Thoracic aorta (tissue), 2 donors: ENCODE measurements at places on chromosomes 5 and 9.

- H3K4me3 ChIP-seq, result no peak overlapping the region
- peaks cover 12% of the 10 kb centered on the region for H3K4me1 ChIP-seq
- DNase-seq, result no peak
Observed at GRCh38 chr9:87714819-87715218, 11.1 kb upstream of the CTSL start.

DNA sequence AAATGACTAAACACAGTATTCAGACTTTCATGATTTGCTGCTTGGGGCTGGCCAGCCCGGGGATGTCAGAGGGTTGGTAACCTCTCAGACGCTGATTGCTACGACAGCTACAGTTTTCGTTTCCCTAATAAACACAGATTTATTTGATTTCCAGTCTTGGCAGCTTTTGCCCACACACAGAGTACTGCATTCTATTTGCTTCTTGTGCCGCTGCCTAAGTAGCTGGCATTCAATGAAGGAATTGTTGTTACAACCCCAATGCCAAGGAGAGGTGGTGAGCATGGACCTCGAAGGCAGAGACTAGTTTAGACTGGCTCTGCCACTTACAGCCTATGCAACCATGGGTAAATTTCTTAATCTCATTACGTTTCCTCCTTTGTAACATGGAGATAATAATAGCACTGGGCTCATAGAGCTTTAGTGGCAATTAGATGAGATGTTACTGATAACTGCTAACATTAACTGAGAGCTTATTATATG, 247.1 kb upstream of the PANK3 start:
- DNase-seq, result no peak
- peaks cover 30% of the 10 kb centered on the region for H3K4me1 ChIP-seq
- no peak overlapping the region for H3K4me3 ChIP-seq

GRCh38 chr9:130672933-130673615, 8.7 kb downstream of the PRDM12 start:
- H3K4me3 ChIP-seq, result no peak overlapping the region
- no peaks in the 10 kb centered on the region for H3K36me3 ChIP-seq
- H3K27ac ChIP-seq, result no peak overlapping the region
- no peaks in the 10 kb centered on the region for H3K4me1 ChIP-seq

- no peak overlapping the region for H3K27ac ChIP-seq
- H3K4me3 ChIP-seq, result no peak overlapping the region
- no peak for DNase-seq
- H3K36me3 ChIP-seq, result no peaks in the 10 kb centered on the region
- no peaks in the 10 kb centered on the region for H3K27me3 ChIP-seq
Observed at GRCh38 chr5:169934990-169935389, 45.3 kb downstream of the INSYN2B start.

GRCh38 chr9:99432075-99432474, 210.0 kb downstream of the SEC61B start:
- H3K4me3 ChIP-seq, result no peak overlapping the region
- H3K27me3 ChIP-seq, result no peaks in the 10 kb centered on the region
- no peaks in the 10 kb centered on the region for H3K36me3 ChIP-seq
- H3K4me1 ChIP-seq, result peaks cover 9% of the 10 kb centered on the region
- H3K27ac ChIP-seq, result no peak overlapping the region

DNA sequence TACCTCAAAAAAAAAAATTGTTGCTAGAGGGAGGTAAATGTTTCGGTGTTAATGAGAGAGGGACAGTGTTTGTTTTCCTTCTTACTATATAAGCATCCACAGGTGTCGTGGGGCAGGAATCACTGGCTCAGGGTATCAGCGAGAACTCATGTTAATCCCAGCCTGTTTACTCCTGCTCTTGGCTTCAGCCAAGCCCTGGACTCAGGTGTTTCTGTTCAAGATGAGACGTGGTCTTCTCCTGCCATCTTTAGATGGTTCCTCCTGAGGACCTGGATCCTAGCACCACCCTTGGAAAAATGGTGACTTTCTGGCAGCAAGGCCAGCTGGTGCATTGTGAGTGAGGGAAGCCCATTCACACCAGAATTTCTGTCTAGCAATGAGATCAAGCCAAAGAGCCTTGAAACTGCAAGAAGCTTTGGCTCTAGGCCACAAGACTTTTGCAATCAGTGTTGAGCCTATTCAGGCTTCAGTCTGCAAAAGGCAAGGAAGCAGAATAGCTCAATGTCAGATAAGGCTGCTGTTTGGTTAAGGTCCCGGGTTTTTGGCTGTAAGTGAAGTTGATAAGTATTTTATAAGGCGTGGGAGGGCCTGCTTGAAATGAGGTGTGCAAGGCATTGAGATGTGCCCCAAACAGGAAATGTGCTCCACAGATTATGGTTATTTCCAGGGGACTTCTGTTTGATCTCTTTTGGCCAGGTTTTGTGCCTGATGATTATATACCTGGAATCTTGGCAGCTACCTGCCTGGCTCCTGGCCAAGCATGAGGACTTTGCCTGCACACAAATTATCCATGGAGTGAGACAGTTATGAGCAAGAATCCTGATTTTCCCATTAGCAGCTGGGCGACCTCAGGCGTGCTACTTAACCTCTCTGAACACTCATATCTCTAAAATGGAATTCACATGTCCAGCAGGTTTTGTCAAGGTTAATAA, 99.8 kb downstream of the TENT4A start:
- H3K36me3 ChIP-seq, result no peaks in the 10 kb centered on the region
- H3K27me3 ChIP-seq, result no peaks in the 10 kb centered on the region
- H3K27ac ChIP-seq, result no peak overlapping the region
- peaks cover 11% of the 10 kb centered on the region for H3K4me1 ChIP-seq
- H3K4me3 ChIP-seq, result no peak overlapping the region

DNA sequence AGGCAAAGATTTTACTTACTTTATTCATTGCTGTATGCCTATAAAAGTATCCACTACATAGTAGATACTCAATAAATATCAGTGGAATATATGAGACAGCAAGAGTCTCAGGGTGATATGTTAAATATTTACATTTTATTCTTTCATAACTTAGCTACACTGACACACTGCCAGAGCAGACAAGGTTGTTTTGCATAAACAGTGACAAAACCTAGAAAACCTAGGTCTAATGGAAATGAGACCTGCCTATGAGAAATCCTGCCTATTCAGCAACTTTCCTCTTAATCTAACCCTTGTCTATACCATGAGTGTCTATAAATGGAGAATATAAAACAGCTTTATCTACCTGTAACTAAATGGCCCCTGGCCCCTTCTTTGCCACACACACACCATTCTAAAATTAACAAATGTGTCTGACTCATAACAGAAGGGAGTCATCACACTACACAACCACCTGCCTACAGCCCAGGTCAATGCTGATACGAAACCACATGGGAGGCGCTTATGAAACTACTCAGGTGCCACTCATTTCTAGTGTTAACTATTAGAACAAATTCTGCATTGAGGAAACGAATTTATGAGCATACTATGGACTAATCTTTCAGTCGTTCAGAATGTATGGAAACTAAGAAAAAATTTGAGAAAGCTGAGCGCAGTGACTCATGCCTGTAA, 60.3 kb downstream of the UBAP2 start:
- H3K36me3 ChIP-seq, result peaks cover 28% of the 10 kb centered on the region
- H3K27me3 ChIP-seq, result no peaks in the 10 kb centered on the region
- no peak overlapping the region for H3K4me3 ChIP-seq
- no peak overlapping the region for H3K27ac ChIP-seq
- H3K4me1 ChIP-seq, result no peaks in the 10 kb centered on the region
- no peak for DNase-seq

- H3K36me3 ChIP-seq, result peaks cover 80% of the 10 kb centered on the region
- DNase-seq, result no peak
- H3K4me3 ChIP-seq, result no peak overlapping the region
- no peaks in the 10 kb centered on the region for H3K4me1 ChIP-seq
Observed at GRCh38 chr9:109381011-109381729, 60.3 kb upstream of the EPB41L4B start.

DNA sequence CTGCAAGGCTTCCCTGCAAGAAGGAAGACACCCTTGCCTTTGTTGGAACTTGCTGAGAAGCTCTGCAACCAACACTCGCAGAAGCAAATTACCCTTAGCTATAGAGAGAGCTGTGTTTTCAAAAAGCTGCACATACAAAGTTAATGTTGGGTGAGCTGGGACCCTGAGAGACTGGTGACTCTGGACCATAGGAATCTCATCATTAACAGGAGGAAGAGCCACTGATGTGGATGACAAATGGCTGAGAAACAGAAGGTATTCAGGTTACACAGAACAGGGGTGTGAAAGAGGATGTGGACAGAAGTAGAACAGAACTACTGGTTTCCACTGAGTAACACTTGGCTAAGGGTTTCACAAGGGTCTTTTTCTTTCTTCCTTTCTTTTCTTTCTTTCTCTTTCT, 493.5 kb downstream of the IRX1 start:
- H3K4me3 ChIP-seq, result no peak overlapping the region
- no peaks in the 10 kb centered on the region for H3K27me3 ChIP-seq
- no peak overlapping the region for H3K27ac ChIP-seq

GRCh38 chr5:35618781-35619180, 1.1 kb downstream of the SPEF2 start:
- H3K27me3 ChIP-seq, result no peaks in the 10 kb centered on the region
- peaks cover 12% of the 10 kb centered on the region for H3K4me1 ChIP-seq
- H3K36me3 ChIP-seq, result no peaks in the 10 kb centered on the region
- no peak for DNase-seq
- H3K4me3 ChIP-seq, result peak overlapping the region; percentile 78

DNA sequence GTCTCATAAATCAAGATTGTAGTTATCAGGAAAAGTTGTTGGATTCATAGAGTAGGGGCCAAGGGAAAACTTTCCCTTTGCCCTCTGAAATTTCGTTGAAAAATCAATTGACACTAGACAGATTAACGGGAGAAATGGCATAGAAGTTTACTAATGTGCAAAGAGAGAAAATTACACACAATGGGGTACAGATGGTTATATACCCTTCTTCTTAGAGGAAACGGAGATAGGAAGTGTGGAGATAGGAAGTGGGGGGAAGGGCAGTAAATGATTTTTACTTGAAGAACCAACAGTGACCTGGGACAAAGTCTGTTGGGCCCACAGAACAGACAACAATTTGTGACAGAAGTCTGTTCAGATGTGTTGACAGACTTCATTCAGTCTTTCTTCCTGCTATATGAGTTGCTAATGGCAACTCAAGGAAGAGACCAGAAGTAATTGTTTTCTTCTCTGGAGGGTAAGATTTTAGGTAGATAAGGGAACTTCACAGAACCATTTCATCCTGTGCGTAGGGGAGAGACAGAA, 177.9 kb downstream of the C9orf152 start:
- no peak for DNase-seq
- no peak overlapping the region for H3K4me3 ChIP-seq
- H3K4me1 ChIP-seq, result peaks cover 49% of the 10 kb centered on the region
- H3K27me3 ChIP-seq, result no peaks in the 10 kb centered on the region
- H3K36me3 ChIP-seq, result no peaks in the 10 kb centered on the region
- H3K27ac ChIP-seq, result peak overlapping the region; percentile 16

DNA sequence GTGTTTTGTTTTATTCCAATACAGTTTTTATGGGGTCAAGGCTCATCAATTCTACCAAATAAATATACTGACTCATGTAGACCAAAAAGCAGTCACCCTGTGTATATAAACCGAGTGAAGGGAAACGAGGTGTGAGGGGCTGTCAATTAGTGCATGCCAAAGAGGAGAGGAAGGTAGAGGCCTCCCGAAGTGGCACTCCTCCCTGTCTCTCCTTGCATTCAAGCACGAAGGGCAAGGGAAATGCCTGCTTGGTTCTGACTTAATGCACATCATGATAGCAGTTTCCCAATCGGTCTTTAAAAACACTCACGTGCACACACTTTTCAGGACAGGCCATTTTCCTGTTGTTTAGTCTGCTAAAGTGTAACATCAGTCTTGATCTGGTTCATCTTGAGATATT, 125.6 kb upstream of the SLCO6A1 start:
- H3K27me3 ChIP-seq, result no peaks in the 10 kb centered on the region
- H3K36me3 ChIP-seq, result no peaks in the 10 kb centered on the region
- peaks cover 44% of the 10 kb centered on the region for H3K4me1 ChIP-seq
- no peak overlapping the region for H3K4me3 ChIP-seq
- no peak overlapping the region for H3K27ac ChIP-seq

DNA sequence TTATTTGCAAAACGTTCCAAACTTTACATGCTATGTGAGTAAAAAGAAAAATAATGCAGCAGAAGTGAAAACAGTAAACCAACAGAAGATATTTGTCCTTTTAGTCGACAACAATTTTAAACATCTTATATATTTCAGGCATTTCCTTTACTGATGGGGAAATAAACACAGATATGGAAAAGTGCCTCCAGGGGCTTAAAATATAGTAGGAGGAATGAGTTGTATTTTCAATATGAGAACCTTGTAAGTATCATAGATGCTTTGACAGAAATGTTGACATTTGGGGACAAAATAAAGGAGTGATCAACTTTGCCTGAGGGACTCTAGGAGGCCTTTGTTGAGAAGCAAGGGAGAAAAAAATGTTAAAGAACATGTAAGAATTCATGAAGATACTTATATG, 1043.5 kb downstream of the CDH12 start:
- no peak for DNase-seq
- no peak overlapping the region for H3K4me3 ChIP-seq
- no peaks in the 10 kb centered on the region for H3K36me3 ChIP-seq
- H3K27me3 ChIP-seq, result no peaks in the 10 kb centered on the region
- no peaks in the 10 kb centered on the region for H3K4me1 ChIP-seq
- no peak overlapping the region for H3K27ac ChIP-seq

DNA sequence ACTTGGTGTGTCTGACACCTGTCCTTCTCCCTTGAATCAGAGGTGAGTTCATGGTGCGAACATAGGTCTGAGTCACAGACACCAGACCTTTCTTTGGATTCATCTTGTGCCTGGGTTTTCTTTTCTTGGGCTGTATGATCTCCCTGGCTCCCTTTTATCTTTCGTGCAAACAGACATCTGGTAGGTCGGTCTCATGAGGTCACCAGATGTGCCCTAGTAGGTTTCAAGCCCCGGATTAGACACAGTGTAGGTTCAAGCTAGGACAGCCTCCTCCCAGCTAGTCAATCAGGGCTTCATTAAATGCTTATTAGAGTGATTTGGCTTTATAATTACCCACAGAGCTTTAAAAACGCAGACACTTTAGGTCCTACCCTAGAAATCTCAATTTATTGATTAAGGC, 106.0 kb upstream of the MYO10 start:
- H3K4me3 ChIP-seq, result no peak overlapping the region
- no peaks in the 10 kb centered on the region for H3K36me3 ChIP-seq
- H3K27me3 ChIP-seq, result no peaks in the 10 kb centered on the region
- DNase-seq, result no peak

- H3K36me3 ChIP-seq, result no peaks in the 10 kb centered on the region
- no peak for DNase-seq
- H3K27ac ChIP-seq, result no peak overlapping the region
Observed at GRCh38 chr5:8137941-8138550, 269.1 kb downstream of the MTRR start.

DNA sequence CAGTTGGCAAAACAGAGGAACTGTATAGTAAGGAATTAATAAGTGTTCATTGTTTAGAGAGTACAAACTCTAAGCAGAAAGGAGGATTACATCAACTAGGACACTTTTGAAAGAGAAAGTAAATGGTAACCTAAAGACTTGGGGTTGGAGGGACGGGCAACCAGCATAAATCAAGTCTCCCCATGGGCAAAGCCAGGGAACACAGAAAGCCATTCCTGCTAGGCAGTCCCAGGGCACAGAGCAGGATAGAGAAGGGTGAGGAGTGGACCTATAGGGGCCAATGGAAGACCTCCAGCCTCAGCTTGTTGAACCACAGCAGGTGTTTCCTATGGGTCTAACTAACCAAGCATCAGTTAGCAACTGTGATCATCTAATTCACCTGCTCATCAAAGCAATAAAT, 9.2 kb upstream of the ERAP1 start:
- H3K36me3 ChIP-seq, result no peaks in the 10 kb centered on the region
- no peaks in the 10 kb centered on the region for H3K4me1 ChIP-seq
- no peaks in the 10 kb centered on the region for H3K27me3 ChIP-seq
- DNase-seq, result no peak

GRCh38 chr5:143952809-143953208, 140.8 kb downstream of the HMHB1 start:
- H3K4me3 ChIP-seq, result no peak overlapping the region
- no peaks in the 10 kb centered on the region for H3K4me1 ChIP-seq
- no peaks in the 10 kb centered on the region for H3K27me3 ChIP-seq
- no peaks in the 10 kb centered on the region for H3K36me3 ChIP-seq
- no peak for DNase-seq
